ENCODE measurements at places on chromosomes 1 and 21.

DNA sequence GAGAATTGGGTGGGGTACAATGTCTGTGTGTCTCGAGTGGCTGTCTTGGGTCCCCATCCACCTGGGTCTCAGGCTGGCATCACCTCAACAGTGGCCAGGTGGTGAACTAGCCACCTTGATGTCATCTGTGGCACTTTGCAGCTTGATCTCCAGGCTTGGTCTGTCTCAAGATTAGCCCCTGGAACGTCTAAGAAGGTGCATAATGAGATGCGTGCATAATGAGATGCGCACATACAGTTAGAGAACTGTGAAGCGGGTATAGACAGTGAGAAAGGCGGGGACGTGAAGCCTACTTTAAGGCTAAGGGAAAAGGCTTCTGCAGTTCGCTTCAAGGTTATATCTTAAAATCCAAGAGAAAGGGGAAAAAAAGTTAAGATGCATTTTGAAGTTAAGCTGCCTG lies 98.7 kb downstream of the WDR4 start:
- DNase-seq, result no peak

DNA sequence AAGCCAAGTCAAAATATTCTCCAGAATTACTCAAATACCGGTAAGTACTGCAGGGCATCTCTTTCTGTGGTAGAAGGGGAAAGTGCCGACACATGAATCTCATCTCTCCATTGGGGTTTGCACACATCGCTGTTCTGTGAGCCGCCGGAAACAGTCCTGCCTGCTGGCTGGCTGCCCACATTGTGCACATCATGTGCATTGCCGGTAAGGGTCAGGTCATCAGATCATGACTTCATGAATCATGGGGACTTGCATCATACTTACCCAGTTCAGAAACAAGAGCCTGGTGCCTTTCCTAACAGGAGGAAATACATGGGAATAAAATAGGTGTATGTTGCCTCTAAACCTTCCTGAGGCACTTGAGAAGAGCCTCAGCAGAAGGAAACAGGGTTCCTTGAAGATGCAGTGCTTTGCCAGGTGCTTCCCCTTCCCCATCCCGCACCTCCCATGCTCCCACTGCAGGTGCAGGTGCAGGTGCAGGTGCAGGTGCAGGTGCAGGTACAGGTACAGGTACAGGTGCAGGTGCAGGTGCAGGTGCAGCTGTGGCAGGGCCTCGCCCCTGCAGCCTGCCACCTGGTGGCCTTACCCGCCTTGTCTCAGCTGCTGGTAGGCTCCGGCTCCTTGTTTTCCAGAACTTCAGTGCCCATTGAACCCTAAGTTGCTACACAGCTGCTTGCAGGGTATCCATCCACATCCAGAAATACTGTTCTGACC lies 26.5 kb downstream of the GPR137B start:
- no peak for DNase-seq

GRCh38 chr21:25080141-25080540 lies 527.1 kb downstream of the MRPL39 start:
- DNase-seq, result no peak

- no peak for DNase-seq
These were observed 935 bp upstream of the COG2 start for GRCh38 chr1:230641346-230641745.

- DNase-seq, result no peak
These were observed 18.6 kb upstream of the GPR37L1 start for GRCh38 chr1:202104073-202104472.

All from effector CD8-positive, alpha-beta T cell (primary cell).